ENCODE measurements at places on chromosomes 13 and 19.

DNA sequence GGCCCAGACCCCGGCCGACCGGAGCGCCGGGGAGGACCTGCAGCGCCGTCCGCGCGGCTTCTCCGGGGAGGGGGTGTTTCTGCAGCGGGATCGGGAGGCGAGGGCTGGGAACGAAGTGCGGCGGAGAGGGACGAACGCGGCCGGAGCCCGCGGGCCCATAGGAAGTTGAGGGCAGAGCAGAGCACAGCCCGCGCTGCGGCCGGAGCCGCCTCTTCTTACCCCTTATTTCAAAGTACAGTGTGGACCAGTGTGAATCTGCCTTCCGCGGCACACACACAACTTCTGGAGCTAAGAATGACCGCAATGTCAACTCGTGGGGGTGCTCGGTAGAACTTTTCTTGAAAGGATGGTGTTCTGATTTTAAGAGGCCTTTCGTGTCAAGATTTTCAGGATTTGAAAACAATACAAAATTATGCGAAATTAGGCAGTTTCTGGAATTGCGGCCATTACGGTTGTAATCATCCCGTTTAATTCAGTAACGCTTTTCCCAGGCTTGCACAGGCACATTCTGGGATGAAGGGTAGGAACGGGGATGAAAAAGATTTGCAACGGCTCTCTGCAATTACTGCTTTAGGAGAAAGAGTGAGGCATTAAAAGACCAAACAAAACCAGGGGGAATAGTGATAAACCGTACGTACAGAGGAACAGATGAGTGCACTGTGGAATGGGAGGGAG lies 821 bp downstream of the TDRD3 start:
- peak; percentile 27 for DNase-seq

GRCh38 chr13:87498681-87499080 lies 172.5 kb upstream of the SLITRK5 start:
- DNase-seq = no peak

DNA sequence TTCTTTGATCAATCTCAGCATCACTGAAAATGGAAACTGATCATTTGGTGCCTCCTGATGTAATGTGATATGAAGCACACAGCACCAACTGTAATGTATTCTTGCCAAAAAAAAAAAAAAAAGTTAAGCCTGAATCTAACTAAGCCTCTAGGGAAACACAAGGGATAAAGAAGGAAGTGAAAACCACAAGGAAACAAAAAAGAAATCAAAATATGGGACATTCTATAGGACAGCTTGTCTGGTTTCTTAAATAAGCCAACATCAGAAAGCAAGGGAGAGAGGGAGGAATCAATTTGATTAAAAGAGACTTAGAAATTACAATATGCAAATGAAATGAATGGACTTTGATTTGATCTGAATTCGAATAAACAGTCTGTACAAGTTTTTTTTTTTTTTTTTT lies 20.6 kb upstream of the METTL21C start:
- DNase-seq = no peak

DNA sequence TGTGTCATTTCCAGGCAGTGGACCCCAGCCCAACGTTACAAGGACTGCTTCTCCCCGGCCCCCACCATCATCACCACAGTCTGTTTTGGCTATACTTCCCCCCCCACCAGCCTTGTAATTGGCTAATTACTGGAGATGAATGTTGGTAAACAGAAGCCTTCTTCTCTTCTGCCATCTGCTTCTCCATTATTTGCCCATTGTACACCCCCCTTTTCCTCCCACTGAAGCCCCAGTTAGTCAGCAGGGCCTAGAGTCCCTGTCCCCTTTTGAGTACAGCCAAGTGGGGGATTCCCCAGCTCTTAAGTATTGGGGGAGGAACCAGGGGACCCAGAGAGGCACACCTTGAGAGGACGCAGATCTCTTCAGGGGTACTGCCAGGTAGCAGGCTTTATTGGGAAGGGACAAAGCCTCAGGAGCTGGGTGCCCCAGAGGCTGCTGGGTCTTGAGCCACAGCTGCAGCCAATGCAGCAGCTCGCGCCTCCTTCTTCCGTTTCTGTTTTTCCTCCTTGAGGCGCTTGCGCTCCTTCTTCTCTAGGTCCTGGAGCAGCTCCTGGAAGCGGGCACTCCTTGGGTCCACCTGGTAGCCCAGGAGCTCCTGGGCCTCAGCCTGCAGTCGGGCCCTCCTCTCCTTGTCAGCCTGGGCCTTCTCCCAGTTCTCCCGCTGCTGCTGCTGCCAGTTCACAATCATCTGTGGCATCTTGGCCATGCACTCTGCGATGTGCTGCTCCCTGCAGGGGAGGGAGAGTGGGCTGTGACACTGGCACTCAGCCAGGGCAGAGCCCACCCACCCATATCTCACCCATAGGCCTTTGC lies 3.0 kb downstream of the GADD45GIP1 start:
- no peak for DNase-seq

GRCh38 chr13:111270765-111271698 lies 49.4 kb upstream of the TEX29 start:
- no peak for DNase-seq

GRCh38 chr19:34734537-34735103 lies 577 bp downstream of the ZNF181 start:
- no peak for DNase-seq

- no peak for DNase-seq
Measured at GRCh38 chr13:50889317-50889716, 20.3 kb upstream of the RNASEH2B start.

DNA sequence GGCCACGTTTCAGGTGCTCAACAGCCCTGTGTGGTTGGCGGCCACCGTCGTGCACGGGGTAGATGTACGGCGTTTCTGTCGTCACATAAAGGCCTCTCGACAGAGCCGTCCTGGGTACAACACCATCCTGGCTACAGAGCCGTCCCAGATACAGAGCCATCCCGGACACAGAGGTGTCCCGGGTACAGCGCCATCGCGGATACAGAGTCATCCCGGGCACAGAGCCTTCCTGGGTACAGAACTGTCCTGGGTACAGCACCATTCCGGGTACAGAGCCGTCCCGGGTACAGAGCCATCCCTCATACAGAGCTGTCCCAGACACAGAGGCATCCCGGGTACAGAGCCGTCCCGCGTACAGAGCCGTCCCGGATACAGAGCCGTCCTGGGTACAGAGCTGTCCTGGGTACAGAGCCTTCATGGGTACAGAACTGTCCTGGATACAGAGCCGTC lies 222.7 kb upstream of the SOX1 start:
- DNase-seq = no peak

- no peak for DNase-seq
Measured at GRCh38 chr13:57636816-57637215, 5.3 kb downstream of the PCDH17 start.
